GM19239 (cell line): ENCODE measurements at places on chromosomes 12 and 14.

- no peak for DNase-seq
These were observed 97.2 kb downstream of the FBXL14 start for GRCh38 chr12:1497161-1497560.

DNA sequence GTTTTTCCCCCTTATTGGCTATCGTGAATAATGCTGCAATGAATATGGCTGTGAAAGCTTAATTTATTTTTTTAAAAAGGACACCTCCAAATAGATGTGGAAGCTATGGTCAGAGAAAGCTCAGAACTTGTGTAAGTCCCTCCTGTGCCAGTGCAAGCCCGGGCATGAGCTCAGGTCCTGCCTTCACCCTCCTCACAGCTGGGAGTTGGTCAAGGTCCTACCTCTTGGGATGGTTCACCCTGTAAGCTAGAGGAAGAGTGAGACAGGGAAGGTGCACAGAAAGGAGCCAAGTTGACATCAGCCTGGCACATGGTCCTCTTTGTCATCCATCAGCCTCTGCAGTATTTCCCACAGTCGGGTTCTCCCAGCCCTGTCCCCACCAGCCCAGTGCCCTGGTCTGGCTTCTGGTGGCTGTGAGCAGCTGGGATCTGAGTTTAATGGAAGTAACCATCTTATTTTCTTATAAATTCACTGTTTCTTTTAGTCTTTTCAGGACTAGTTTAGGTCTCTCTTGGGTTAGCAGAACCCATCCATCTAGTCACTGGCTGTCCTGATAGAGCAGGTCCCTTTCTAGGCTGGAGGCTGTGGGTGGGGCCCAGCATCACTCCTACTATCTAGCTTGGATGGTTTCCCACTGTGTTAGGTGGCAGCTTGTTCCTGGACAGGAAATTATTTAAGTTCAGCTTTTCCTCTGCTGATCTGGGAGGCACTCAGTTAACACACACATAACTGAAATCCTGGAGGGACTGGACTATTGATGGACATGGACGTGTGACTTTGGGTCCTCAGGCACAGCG is 11.8 kb upstream of the PLEKHG3 start:
- DNase-seq, result no peak

DNA sequence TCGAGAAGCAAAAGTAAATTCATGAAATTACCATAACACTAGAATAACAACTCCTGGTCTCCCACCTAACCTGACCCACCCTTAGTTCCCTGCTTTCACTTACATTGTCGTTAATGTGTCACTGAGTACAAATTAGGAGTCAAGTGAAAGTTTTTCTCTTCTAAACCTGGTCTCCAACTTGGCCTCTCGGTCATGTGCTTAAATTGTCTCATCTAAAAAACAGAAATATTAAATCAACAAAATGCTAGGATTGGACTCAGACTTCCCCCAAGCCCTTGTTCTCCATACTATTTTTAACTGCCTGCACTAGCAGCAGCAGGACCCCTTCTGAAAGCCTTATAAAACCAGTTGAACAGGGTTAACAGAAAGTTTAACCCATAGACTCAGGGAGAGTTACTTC is 1.8 kb upstream of the BTG1 start:
- no peak for DNase-seq

GRCh38 chr12:120240495-120240833 is 25.1 kb downstream of the PXN start:
- no peak for DNase-seq

- no peak for DNase-seq
These were observed 114.0 kb downstream of the MSRB3 start for GRCh38 chr12:65392491-65392890.
